ENCODE measurements at places on chromosomes 16 and 17.

DNA sequence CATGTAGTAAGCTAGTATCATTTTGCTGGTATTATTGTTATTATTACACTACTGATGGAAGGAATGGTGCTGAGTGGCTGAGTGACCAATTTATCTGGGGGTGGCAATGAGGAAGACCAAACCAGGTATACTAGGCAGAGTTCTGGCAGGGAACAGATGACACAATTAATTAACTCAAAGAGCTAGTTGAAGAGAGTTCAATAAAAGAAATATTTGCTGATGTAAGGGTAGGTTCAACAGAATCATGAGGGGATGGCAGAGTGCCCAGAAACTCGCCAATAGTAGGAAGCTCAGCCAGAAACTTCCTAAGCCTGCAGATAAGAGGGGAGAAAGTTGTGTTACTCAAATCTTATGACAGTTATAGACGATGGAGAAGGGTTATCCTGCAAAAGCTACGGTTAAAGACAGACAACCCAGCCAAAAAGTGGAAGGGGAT lies 352.5 kb downstream of the KCNJ2 start:
- no peak for DNase-seq

DNA sequence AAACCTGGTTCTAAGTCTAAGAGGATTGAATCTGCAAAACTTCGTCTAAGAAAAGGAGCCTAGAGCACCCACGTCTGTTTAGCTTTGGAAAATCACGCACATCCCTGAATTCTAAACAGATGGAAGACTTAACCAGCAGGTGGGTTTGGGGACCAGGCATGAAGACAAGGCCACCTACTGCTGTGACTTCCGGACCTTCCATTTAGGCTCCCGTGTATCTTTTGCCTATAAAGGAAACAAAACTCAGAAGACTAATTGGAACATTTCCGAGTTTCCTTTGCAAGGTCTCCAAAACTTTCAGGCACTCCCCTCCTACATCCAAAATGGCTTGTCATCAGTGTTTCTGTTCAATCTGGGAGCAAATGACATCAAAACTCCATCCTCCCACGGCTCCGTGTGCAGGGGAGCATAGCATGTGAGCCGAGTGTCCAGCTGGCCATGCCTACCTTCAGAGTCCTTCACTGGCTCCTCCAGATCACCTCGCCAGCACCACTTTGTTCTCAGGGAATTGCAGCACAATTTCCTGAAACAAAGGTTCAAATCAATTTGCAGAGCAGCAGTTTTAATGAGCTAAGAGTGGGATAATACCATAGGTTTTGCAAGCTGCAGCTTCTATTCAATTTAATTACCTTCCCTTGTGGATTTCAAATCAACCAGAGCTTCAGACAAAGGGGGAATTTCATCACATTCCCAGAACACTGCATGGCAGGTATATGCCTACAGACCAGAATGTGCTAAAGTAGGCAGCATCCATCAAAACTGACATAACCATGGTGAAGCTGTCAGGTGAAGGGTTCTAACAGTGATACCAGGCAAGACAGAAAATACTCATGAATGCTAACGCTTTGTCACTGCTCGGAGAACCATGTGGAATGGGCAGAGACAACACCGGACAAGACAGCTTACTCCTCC lies 23.5 kb downstream of the CACNG1 start:
- DNase-seq = no peak

DNA sequence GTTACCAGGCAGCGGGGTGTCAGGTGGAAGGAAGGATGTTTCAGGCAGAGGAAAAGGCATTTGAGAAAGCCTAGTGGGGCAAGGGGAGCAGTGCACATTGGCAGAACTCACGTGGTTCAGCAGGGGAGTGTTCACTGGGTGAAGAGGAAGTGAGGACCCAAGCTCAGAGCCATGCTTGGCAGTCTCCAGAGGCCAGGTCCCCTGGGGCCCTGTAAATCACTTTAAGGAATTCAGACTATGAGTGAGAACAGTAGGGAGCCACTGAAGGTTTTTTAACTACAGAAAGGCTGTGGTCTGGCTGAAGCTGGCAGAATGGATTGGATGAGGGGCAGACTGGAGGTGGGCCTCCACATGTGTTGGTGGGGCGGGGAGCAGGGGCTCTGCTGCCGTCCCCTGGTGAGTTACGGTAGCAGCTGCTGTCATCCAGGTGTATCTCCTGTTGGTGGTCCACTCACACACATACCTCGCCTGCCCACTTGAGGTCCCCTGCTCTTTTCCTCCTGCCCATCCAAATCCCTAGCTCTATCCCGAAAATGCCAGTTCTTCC lies 5.1 kb downstream of the CLEC16A start:
- DNase-seq = no peak

- no peak for DNase-seq
Measured at GRCh38 chr16:31228206-31228605, 11.3 kb upstream of the PYDC1 start.

DNA sequence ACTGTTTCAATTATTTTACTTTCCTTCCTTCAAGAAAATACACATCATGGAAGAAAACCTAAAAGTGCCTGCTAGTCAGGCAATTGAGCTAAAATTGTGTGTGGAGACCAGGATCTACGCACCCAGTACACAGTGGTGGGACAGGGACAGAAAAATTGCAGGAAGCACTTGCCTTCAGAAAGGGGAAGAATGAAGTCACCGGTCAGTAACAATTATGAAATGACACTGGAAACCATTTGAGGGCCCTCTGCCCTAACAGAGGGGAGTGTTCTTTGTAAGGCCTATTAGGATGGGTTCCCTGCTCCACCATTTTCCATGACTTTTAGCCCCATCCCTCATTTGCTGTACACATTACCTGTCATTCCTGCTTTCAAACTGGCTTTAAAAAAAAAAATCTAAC lies 4.5 kb upstream of the PHAF1 start:
- no peak for DNase-seq

Measured in cerebellum (tissue), 4 donors.